ENCODE measurements at places on chromosomes 2 and 18. TPM values are rescaled to one million over a fixed set of nuclear protein-coding genes. Genes with fewer than 3 reads are reported as not detected.

- DNase-seq = no peak
Measured at GRCh38 chr2:55416786-55417568, 2.7 kb downstream of the CCDC88A start.

GRCh38 chr18:13382366-13382953, 163.9 kb downstream of the LDLRAD4 start:
- DNase-seq = no peak

EGR4 gene
- 0.15 TPM for total RNA-seq

- DNase-seq = no peak
Measured at GRCh38 chr2:15912203-15912602, 28.1 kb upstream of the MYCN start.

GRCh38 chr18:10732990-10733389, 207.2 kb downstream of the NAPG start:
- no peak for DNase-seq
